ENCODE measurements at places on chromosomes 3 and 15. TPM values are rescaled to one million over a fixed set of nuclear protein-coding genes. Genes with fewer than 3 reads are reported as not detected.

The SPINT1 gene
- total RNA-seq = 57.9 TPM

The RCCD1 gene
- total RNA-seq = 21.5 TPM

The FHIT gene
- total RNA-seq = 18.7 TPM

The PLA2G4D gene
- not detected for total RNA-seq

The ALPK3 gene
- total RNA-seq = 0.10 TPM

The ARRDC4 gene
- total RNA-seq = 39.8 TPM

The PRR20G gene
- not detected for total RNA-seq

The COPB2 gene
- total RNA-seq = 152 TPM

The CLPX gene
- total RNA-seq = 48.9 TPM

The LCTL gene
- total RNA-seq = not detected

The BCL2A1 gene
- not detected for total RNA-seq

The NT5DC2 gene
- 28.9 TPM for total RNA-seq
